ENCODE measurements at places on chromosomes 13 and 19. TPM values are rescaled to one million over a fixed set of nuclear protein-coding genes. Genes with fewer than 3 reads are reported as not detected.

ZNF534 gene
- total RNA-seq: not detected

MISP gene
- total RNA-seq: not detected

FXYD3 gene
- not detected for total RNA-seq

RFPL4A gene
- total RNA-seq: not detected

IRGQ gene
- 8.5 TPM for total RNA-seq

ZNF91 gene
- total RNA-seq: 103 TPM

PSG7 gene
- not detected for total RNA-seq

CYP2A7 gene
- total RNA-seq: not detected

CNFN gene
- 3.4 TPM for total RNA-seq

DPRX gene
- not detected for total RNA-seq

PALM3 gene
- not detected for total RNA-seq

OR7A5 gene
- total RNA-seq: not detected

ARRDC5 gene
- 0.33 TPM for total RNA-seq

RNF225 gene
- total RNA-seq: not detected

UHRF1 gene
- total RNA-seq: 0.57 TPM

KLK8 gene
- total RNA-seq: not detected

TMEM238 gene
- total RNA-seq: 0.44 TPM

LIG4 gene
- total RNA-seq: 11.6 TPM

FAAP24 gene
- 0.75 TPM for total RNA-seq

ACTMAP gene
- total RNA-seq: 1.3 TPM

ZNF583 gene
- total RNA-seq: 10.0 TPM

CBARP gene
- 0.57 TPM for total RNA-seq

EID2 gene
- 7.0 TPM for total RNA-seq

PSG6 gene
- not detected for total RNA-seq

PGLYRP1 gene
- total RNA-seq: not detected

FUT1 gene
- total RNA-seq: 7.2 TPM

ZNF415 gene
- 7.5 TPM for total RNA-seq

PEG3 gene
- total RNA-seq: 6.1 TPM

TTC9B gene
- total RNA-seq: not detected

ETV2 gene
- 1.1 TPM for total RNA-seq

Measured in subcutaneous adipose tissue (tissue), 4 donors.